Immature natural killer cell (primary cell): ENCODE measurements at places on chromosomes 4 and X.

- no peak for DNase-seq
These were observed 90.3 kb downstream of the TMEM131L start for GRCh38 chr4:153556435-153556815.

GRCh38 chrX:37825215-37825842, 22.0 kb downstream of the DYNLT3 start:
- peak; percentile 47 for DNase-seq

DNA sequence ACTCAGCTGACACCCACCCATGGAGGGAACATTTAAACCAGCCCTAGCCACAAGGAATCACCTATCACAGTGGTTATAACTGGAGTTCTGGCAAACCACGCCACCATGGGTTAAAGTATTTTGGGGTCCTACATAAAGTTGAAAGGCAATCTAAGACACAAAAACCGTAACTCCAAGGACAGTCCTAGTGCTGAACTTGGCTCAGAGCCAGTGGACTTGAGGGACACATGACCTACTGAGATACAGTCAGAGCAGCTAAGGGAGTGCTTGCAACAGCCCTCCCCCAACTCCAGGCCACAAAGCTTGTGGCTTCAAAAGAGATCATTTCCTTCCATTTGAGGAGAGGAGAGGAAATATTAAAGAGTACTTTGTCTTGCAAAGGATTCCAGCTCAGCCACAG, 300.5 kb downstream of the FGF13 start:
- no peak for DNase-seq

- DNase-seq = no peak
These were observed 125.4 kb upstream of the CXorf66 start for GRCh38 chrX:140090800-140091124.

- DNase-seq = no peak
These were observed 41.4 kb upstream of the MAGEA4 start for GRCh38 chrX:151871244-151871643.

DNA sequence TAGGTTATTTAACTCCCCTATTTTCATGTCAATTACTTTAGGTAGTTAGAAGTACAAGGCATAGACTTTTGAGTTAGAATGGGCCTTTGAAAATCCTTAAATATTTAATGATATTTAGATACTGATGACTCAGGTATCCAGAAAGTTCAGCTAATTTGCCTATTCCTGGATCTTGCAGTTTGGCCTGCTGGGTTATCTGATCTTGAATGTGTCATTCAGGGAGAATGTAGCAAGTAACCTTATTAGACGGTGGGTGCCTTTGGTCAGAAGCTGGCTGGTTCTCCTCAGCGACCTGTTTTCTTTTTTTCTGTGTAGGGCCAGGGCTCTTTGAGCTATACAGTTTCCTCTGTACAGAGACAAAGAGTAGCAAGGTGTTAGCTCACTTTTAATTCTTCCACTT, 42.0 kb downstream of the MTM1 start:
- no peak for DNase-seq

DNA sequence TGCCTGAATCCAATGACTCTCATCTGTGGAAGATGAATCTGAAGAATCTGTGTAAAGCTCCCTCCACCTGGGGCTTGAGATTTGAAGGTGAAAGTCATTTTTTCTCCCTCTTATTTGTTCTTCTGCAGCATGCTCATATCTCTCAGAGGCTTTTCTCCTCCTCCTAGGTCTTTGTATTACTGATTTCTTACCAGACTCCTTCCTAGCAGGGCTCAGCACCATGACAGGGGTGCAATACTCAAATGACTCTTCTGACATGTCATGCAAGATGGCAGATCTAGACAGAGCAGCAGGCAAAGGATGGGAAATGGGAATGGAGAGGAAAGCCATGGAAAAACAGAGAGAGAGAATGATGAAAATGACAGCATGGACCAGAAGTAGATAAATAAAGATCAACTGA, 118.3 kb downstream of the TMA16 start:
- DNase-seq = no peak

DNA sequence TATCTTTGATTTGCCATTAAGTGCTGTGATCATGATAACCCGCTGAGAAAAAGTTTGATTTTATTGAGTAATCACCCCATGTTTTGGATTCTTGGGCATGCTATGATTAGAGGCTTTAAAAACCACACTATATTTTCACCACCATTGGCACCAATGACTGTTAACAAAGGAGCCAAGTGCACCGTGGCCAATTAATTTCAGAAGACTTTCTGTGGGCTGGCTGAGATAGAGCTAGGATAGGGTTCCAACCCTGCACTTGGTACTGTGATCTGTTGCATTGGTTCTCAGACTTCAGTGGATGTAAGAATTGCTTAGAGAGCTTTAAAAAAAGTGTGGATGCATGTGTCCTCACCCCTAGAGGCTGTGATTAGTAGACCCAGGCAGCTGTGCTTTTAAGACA, 32.4 kb downstream of the OCRL start:
- no peak for DNase-seq

- DNase-seq = no peak
These were observed 90.4 kb upstream of the SLC6A14 start for GRCh38 chrX:116345958-116346357.

DNA sequence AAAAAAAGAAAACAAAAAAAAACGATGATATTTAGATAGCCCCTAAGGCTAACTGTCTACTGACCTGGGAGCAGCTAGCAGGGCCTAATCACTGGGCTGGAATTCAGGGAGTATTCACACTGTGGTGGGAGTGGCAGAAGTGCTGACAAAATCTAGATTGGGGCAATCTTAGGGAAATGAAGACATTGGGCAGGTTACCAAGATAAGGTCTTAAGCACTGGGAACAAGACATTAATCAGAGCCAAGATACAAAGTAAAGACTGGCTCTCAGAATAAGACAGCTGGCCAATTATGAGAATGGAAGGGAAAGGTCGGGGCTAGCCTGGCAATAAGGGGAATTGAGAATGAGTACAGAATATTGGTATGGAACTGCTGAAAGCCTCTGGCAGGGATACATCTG, 100.2 kb upstream of the GRIA3 start:
- DNase-seq = no peak

DNA sequence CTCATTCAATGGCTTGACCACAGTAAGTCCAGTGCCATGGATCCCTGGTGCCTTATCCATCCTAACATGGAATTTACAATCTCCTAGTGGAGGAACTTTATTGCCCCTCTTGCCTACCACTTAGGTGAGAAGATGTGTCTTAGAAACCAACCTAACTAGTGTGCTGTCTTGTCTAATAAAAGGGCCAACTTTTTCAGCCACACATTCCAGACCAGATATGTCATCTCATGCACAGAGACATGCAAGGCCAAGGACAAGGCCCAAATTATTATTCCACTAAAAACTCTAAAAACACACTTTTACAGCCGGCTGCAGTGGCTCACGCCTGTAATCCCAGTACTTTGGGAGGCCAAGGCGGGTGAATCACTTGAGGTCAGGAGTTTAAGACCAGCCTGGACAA, 10.6 kb upstream of the PRDX4 start:
- no peak for DNase-seq

DNA sequence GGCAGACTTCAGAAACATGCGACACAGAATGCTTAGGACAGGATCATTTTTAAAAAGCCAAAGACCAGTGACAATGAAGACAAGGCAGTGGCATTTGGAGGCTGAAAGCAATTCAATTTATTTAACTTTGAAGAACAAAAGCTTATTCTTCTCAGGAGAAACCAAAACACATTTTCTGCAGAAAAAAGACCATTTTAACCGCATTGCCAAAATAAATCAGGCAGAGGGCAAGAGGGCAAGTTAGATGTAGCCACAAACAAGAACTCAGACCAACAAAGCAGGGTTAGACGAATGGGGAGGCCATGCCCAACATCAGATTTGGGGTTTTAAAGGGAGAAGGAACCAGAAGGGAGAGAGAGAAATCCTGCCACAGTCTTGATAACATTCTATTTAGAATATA, 58.9 kb downstream of the RELL1 start:
- DNase-seq = no peak

- DNase-seq = no peak
These were observed 41.5 kb downstream of the RAB40AL start for GRCh38 chrX:102978594-102978993.

DNA sequence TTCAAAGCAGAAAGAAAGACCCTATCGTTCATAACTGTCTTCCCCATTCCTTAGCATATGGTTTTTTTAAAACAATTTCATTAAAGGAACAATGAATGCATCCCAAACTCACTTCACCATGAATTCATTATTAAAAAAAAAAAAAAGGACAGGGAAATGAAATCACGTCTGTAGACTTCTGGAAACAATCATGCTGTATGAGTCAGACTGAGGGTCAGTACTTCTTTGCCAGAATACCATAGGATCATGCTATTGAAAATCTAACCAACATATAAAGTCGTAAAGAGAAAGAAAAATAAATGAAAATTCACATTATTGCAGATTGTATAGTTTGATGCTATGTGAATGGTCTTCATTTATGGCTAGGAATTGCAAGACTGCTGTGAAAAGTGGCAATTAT, 144.4 kb downstream of the PCDH18 start:
- DNase-seq = no peak

DNA sequence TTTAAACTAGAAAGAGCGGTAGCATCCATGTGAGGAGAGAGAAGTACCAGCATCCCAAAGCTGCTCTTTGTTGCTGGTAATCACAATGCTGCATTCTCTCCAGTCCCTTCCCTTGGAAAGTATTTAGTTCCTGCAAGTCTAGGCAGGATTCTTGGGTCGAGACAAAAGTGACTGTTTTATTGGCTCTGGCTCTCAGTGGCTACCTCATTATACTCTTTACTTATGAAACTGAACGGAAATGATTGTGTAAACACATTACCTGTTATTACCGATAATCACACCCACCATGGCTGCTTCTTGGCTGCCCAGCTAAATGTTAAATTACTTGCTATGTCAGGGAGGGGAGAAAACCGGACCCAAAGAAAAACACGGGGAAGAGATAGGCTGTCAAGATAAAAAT, 26.2 kb downstream of the ATXN3L start:
- DNase-seq = no peak

- no peak for DNase-seq
These were observed 102.7 kb upstream of the RBPJ start for GRCh38 chr4:26217961-26218676.

DNA sequence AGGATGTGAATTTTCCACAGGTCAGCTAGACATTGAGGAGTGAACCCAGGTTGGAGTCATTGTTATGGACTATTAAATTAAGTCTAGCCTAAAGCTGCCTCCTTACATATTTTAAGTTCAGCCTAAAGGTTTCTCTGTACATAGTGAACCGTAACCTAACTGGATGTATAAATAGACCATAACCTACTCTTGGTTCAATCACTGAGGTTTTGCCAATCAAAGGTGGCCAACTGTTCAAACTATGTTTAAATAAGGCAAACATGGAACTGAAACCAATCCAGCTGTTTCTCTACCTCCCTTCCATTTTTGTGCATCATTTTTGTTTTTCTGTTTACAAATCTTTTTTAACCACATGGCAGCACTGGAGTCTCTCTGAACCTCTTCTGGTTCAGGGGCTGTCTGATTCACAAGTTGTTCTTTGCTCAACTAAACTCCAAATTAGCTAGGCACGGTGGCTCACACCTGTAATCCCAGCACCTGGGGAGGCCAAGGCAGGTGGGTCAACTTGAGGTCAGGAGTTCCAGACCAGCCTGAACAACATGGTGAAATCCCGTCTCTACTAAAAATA, 43.9 kb upstream of the SFRP2 start:
- DNase-seq = no peak

DNA sequence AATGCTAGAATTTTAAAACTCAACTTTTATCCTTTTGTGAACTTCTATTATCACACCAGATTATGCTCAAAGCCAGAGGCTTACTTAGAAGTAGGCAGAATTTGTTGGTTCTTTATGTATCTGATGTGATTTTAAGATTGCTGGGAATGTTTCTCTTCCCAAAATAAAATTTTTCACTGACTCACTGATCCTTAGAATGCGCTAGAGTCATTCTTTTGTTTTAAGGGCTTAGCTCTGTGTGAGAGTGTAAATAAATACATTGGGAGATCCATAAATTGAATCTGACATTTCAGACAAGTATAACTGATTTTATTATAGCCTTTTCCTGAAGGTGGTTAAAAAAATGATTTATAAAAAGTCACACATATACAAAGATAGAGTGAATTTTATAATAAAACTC, 101.3 kb downstream of the LARP1B start:
- DNase-seq = no peak
